ENCODE measurements at places on chromosomes 5 and 9. TPM values are rescaled to one million over a fixed set of nuclear protein-coding genes. Genes with fewer than 3 reads are reported as not detected.

Gene TMED7
- total RNA-seq: 163 TPM

Gene PCDH1
- 9.1 TPM for total RNA-seq

Gene POU5F2
- 0.54 TPM for total RNA-seq

Gene CDHR2
- 0.50 TPM for total RNA-seq

Gene DBN1
- 371 TPM for total RNA-seq

Gene GARIN3
- not detected for total RNA-seq

Gene ADGRD2
- total RNA-seq: not detected

Gene ITK
- total RNA-seq: 0.48 TPM

Gene PAEP
- 0.39 TPM for total RNA-seq

Gene FOXD1
- 13.5 TPM for total RNA-seq

Gene KCTD16
- 5.5 TPM for total RNA-seq

Gene TLR4
- 9.1 TPM for total RNA-seq

Gene EIF4EBP3
- total RNA-seq: 3.6 TPM

Gene PCDHA10
- 16.0 TPM for total RNA-seq

Gene COL15A1
- 5.6 TPM for total RNA-seq

Gene GDF9
- total RNA-seq: 0.34 TPM

Gene FOXD4
- total RNA-seq: 0.31 TPM

Gene GABRA1
- total RNA-seq: 0.41 TPM

Gene IL3
- not detected for total RNA-seq

Gene NRARP
- 7.3 TPM for total RNA-seq

Gene C5orf24
- 96.9 TPM for total RNA-seq

Gene FAM170A
- total RNA-seq: not detected

Gene AOPEP
- 73.2 TPM for total RNA-seq

Gene LCP2
- total RNA-seq: 0.09 TPM

Gene PCDHA11
- 5.8 TPM for total RNA-seq

Gene NMUR2
- total RNA-seq: not detected

Gene PCDHA9
- total RNA-seq: 1.1 TPM

Gene PCDHGB6
- 18.4 TPM for total RNA-seq

Gene CPLANE1
- 21.4 TPM for total RNA-seq

Gene PARP8
- total RNA-seq: 36.2 TPM

Gene FOXD4L3
- not detected for total RNA-seq

Gene NTNG2
- total RNA-seq: 2.4 TPM

Gene GRIN3A
- total RNA-seq: not detected

Gene CCL27
- not detected for total RNA-seq

Gene TSSK1B
- total RNA-seq: 0.20 TPM

Gene ENTREP1
- 2.0 TPM for total RNA-seq

Gene GFI1B
- not detected for total RNA-seq

Gene GMCL2
- total RNA-seq: not detected

Gene GLRX
- 38.4 TPM for total RNA-seq

Gene CAVIN4
- 6.0 TPM for total RNA-seq

Gene SLC25A2
- total RNA-seq: 0.25 TPM

Gene GABRG2
- not detected for total RNA-seq

Gene FBN2
- total RNA-seq: 105 TPM

Gene TNFAIP8
- 25.9 TPM for total RNA-seq

Gene IFNB1
- 3.2 TPM for total RNA-seq

Gene SGCD
- 2.9 TPM for total RNA-seq

Gene SOX30
- total RNA-seq: 0.14 TPM

Gene IL13
- not detected for total RNA-seq

Measured in astrocyte (in vitro differentiated cells and primary cell).